ENCODE measurements at places on chromosomes 12 and 14.

GRCh38 chr14:51782435-51782834 lies 78.0 kb upstream of the GNG2 start:
- DNase-seq, result no peak

DNA sequence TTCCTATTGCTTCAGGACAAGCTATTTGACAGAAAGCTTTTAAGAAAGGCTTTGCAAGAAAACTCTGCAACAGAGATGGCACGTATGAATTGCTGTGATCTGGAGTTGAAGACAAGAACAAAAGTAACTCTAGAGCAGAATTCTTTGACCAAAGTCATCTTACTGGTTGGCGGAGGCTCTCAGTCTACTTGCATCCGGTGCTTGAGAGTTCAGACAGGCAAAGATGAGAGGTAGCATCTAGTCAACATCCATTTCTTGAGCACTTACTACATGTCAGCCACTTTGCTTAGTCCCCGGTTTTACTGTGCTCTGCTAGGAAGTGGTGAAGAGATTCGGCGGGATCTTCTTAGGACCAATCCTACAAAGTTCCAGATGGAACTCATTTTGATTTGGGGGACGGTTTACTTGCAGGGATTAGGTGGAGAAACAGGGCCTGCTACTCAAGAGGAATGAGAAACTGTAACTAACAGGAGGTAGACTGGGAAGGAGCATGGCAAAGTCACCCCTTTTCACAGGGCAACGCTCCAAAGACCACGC lies 404 bp upstream of the CCDC91 start:
- no peak for DNase-seq

DNA sequence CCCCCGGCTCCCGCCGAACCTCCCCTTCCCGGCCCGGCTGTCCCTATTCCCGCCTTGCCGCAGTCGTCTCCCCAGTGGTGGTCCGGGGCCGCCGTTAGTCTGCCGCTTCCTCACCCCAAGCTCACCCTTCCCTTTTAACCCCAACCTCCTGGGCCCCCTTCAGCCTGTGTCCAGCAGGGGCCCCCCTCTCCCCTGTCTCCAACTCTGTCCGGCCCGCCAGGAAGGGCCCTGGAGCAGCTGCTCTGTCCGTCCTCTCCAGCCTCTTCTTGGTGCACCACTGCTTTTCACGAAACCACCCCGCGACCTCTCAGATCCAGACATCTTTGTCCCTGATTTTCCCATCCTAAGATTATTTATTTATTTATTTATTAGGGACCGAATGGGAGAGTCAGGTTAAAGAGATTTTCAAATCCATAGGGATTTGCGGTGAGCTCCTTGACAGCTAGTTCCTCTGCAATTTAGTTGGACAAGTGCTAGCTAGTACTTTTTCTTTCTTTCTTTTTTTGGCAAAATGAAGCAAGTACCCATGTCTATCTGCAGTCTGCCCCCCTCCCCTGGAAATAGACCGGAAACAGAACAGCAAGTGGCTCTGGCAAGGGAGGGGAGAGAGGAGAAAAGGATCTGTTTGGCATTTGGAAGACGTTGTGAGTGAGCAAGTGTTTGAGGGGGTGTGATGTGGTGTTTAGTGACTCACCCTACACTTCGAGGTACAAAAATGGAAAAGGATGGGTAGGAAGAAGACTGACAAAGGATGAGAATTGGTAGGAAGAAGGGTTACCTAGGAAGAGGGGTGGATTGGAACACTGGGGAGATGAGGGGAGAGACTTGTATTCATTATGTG lies 632 bp downstream of the UBR7 start:
- DNase-seq, result no peak

DNA sequence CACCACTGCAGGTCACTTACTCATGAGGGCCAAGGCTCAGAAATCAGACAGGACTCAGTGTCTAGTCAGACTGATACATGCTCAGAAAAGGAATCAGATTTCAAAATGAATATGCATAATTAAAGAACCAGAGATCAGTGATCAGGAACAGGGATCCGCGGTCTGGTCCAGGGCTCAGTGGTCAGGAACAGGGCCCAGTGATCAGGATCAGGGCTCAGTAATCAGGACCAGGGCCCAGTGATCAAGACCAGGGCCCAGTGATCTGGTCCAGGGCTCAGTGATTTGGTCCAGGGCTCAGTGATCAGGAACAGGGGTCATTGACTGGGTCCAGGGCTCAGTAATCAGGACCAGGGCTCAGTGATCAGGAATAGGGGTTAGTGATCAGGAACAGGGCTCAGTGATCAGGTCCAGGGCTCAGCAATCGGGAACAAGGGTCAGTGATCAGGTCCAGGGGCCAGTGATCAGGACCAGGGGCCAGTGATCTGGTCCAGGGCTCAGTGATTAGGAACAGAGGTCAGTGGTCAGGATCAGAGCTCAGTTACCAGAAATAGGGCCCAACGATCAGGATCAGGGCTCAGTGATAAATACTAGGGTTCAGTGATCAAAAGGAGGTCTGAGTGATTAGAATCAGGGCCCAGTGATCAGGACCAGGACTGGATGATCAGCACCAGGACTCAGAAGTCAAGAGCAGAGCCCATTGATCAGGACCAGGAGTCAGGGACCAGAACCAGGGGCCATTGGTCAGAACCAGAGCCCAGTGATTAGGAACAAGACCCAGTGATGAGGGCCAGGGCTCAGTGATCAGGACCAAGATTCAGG lies 175.3 kb downstream of the TMEM121 start:
- no peak for DNase-seq

DNA sequence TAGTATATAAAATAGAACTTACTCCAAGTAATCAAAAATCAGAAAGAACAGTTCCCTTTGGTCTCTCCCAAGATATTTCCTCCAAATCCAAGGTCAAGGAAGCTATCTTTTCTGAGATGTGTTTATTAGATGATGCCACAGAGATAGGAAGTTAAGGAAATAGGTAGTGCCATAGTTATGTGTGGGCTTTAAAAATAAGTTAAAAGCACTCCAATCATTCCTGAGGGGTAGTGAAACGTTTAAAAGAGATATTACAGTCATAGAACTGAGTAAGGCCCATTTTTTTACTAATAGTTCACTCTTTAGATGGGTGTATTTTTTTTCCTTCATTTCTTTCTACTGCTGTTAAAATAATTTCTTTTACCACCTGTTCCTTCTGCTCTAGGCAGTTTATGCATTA lies 1630.9 kb upstream of the SEL1L start:
- DNase-seq, result no peak

DNA sequence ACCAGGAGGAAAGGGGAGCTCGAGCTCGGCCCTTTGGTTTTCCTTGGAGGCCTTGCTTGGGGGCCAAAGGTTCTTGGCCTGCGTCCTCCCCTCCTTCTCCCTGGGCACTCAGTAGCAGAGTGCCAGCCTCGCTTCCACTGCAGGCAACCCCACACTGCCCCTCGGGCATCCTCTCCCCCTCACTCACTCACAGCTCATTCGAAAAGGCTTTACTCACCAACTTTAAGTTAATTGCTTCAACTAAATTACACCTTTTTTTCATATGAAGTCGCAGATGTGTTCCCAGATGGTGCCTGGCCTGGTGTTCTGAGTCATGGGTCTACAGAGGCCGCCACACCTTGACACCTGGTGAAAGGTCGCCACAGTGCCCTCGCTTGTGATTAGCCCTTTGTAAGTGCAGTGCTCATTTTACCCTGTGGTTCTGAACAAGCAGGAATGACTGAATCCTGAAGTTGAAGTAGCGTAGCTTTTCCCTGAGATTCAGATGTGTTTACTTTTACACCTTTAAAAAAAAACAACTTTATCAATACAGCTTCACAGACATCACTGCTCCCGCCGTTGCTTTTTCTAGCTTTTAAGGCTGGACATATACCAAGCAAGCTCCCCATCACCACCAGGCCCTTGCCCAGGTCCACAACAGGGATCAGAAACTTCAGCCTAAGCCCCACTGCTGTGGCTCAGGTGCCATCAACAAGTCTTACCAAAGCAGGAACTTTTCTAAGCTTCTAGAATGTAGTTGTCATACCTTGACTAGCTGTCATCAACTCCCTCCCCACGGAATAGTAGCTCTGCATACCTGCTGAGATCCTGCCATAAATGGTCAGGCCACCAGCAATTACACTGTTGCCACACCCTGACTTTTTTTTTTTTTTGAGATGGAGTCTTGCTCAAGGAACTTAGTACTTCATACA lies 20.3 kb upstream of the ADIPOR2 start:
- no peak for DNase-seq

GRCh38 chr12:3579446-3580093 lies 88.6 kb downstream of the PRMT8 start:
- DNase-seq, result no peak

GRCh38 chr12:45329238-45329637 lies 113.3 kb downstream of the ANO6 start:
- no peak for DNase-seq

- no peak for DNase-seq
These were observed 14.5 kb downstream of the OAS2 start for GRCh38 chr12:112992541-112993398.

GRCh38 chr14:91417120-91417982 lies at the start of gene CCDC88C:
CCDC88C (minus strand) TSS chr14:91417820; CDS start chr14:91417690, 130 bp downstream.
- no peak for DNase-seq

GRCh38 chr14:97196336-97196735 lies 399.2 kb downstream of the VRK1 start:
- no peak for DNase-seq

GRCh38 chr12:41910578-41911320 lies 233.9 kb downstream of the GXYLT1 start:
- DNase-seq, result no peak

DNA sequence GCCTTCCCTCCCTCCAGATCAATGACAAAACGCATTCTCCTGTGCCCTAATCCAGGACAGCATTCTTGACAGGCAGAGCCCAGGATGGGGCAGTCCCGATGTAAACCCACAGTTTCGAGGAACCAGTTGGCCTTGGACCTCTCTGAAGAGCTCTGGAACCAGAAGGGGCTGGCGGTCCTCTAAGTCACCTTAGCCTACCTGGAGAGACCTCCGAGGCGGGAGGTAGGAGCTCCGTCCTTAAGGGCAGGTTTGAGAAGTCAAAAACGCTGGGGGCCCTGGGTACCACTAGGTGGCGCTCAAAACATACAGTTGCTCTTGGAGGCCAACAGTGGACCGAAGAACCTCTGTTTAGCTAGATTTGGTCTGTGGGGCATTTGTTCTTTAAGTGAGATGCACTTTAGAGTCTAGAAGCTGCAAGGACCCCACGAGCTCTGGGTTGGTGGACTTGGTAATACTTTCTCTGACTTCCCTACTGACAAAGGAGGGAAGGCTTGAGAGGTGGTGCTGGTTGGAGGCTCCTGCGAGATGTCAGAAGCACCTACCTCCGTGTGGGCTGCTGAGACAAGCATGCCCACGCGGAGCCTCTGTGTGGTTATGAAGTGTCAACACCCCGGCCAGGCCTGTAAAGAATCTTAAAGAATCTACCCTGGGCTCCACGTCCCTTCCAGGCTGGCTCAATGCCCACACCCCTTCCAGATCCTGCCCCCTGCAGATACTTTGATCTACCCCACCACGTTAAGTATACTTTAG lies 74.8 kb upstream of the CHST11 start:
- DNase-seq, result peak; percentile 83

- DNase-seq, result no peak
These were observed 72.8 kb upstream of the ABCD2 start for GRCh38 chr12:39692258-39692853.

DNA sequence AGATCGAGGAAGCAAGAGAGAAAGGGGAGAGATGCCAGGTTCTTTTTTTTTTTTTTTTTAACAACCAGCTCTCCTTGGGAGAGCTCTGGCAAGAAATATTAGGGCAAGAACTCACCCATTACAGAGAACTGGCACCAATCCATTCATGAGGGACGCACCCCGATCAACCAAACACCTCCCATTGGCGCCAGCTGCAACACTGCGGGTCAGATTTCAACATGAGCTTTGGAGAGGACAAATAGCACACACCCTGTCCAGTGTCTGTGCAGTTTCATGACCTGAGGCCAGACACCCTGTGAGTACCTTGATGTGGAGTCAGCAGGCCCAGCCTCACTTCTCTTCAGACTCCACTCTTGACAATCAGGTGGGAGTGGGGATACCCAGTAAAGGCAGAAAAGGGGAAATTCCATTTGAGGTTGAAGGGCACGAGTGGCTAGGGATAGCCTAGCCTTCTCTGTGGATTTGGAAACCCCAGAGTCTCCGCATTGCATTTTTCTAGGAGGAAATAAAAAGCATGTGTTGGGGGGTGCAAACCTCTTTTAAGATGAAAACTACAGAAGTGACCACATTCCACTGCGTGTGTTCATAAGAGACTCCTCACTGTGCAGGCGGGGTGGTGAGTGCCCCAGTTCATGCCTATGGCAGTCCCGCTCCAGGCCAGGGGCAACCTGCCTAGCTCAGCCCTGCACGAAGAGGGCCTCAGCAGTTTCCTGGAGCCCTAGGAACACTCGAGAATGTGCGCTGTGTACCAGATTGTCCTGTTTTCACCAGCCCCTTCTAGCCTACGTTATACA lies 42.4 kb upstream of the GPATCH2L start:
- DNase-seq, result no peak

GRCh38 chr12:121918679-121919038 lies 267 bp downstream of the CFAP251 start:
- DNase-seq, result no peak

DNA sequence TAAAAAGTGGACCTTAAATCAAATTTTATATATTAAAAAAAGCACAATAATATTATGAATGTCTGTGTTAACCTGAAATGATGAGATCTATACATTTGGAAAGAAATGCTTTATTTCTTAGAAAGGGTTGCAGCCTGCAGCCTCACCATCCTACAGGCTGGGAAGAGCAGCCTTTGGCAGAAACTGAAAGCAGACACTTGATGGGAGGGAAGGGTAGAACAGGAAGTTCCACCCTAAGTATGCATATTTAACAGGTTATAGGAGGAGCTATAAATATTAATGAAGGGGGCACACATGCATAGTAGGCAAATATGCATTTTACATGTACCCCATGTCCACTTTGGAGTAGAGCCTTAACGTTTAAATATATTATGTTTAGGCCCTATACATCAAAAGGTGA lies 498.0 kb downstream of the FLRT2 start:
- DNase-seq, result no peak

DNA sequence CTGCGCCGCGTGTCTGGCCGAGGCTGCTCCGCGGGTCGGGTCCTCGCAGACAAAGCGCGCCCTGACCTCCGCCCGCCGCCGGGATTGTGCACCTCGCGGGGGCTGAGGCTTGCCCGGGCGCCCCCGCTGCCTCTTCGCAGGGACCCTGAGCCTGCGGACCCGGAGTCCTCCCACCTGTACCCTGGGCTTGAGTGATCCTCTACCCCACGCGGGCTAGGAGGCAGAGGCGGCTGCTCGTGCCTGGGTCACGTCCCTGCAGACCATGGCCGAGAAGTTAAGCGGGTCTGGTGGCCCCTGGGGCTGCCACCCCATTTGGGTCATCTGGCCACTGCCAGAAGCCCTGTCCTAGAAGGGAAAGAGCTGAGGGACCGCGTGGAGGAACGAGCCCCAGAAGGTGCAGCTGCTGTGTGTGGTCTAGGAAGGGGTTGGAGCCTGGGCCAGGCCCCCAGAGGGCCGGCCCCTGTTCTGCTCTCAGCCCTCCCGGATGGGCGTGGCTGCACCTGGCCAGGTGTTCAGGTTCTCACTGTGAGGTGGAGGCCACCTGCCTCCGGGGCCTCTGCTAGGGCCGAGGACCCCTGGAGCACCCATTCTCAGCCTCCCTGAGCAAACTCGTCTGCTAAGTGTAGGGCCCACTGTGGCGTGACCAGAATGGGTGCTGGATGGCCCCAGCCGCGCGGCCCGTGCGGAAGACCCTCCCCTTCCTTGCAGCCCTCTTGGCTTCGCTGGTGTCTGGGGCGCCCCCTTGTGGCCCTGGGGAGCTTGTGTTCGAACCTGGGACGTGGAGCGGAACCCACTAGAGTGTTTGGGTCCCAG lies 49.6 kb downstream of the LRCOL1 start:
- DNase-seq, result no peak

- no peak for DNase-seq
These were observed 1.4 kb upstream of the ARHGDIB start for GRCh38 chr12:14962797-14963196.

All from coronary artery (tissue), 2 donors.